ENCODE measurements at places on chromosomes 5 and 9.

GRCh38 chr9:133437753-133438531, 15.8 kb downstream of the ADAMTS13 start:
- DNase-seq = no peak

DNA sequence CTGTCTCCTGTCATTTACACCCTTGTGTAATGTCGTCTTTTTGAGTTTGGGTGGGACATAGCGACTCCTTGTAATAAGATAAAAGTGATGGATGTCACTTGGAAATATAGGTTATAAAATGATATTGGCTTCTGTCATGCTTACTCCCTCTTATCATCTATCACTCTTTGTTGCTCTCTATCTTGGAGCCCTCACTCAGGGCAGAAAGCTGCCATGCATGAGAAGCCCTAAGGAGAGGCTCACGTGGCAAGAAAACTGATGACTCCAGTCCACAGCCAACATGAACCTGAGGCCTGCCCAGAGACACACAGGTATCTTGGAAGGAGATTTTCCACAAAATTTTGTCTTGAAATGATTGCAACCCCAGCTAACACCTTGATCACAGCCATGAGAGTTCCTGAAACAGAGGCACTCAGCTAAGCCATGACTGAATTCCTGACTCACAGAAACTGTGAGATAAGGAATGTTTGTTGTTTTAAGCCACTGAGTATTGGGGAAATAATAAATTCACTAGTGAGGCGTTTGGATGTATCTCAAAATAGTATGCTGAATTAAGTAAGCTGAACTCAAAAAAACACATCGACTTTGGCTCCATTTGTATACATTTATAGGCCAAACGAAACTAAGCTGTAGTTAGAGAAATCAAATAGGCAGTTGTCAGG, 216.7 kb downstream of the CDH18 start:
- no peak for DNase-seq

DNA sequence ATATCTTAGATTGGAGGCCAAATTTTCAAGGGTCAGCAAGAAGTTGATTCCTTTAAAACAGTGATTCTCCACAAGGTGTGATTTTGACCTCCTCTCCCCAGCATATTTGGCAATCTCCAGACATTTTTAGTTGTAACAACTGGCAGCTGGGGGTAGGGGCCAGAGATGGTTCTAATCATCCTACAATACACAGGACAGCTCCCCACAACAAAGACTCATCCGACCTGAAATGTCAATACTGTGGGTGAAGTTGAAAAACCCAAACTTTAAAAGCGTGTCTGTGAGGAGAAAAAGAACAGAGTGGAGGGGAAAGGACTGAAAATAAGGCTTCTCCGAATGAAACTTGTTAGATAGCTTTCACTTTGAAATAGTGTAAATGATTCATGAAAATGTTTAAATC, 10.0 kb upstream of the STRBP start:
- DNase-seq = no peak

GRCh38 chr9:22143799-22144625, 134.9 kb upstream of the CDKN2B start:
- no peak for DNase-seq

- no peak for DNase-seq
Observed at GRCh38 chr5:142175461-142176142, 67.0 kb downstream of the NDFIP1 start.

- no peak for DNase-seq
Observed at GRCh38 chr5:123800640-123801039, 288.7 kb downstream of the CSNK1G3 start.

DNA sequence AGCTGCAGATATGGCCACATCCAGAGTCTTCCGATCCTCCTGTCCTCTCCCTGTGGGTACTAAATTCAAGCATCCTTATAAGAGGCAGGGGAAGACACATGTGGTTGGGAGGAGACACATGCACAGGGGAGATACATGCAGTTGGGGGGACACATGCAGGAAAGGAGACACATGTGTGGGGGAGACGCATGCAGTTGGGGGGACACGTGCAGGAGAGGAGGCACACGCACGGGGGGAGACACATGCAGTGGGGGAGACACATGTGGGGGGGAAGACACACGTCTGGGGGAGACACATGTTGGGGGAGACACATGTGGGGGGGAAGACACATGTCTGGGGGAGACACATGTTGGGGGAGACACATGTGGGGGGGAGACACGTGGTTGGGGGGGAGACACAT, 21.2 kb upstream of the OLFM1 start:
- DNase-seq = no peak

DNA sequence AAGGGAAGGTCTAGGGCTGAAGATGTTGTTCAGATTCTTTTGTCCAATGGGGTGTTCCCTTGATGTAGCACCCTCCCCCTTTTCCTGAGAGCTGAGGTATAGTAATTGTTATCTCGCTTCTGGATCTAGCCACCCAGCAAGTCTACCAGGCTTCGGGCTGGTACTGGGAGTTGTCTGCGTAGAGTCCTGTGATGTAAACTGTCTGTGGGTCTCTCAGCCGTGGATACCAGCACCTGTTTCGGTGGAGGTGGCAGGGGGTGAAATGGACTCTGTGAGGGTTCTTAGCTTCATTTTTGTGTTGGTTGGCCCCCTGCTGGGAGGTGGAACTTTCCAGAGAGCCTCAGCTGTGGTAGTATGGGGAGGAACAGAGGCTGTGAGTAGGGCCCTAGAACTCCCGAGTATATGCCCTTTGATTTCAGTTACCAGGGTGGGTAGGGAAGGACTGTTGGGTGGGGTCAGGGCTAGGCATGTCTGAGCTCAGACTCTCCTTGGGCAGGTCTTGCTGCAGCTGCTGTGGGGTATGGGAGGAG, 25.2 kb upstream of the RIOK2 start:
- no peak for DNase-seq

GRCh38 chr9:105510024-105510423, 47.9 kb upstream of the FKTN start:
- no peak for DNase-seq

GRCh38 chr9:94563548-94563947, 8.7 kb downstream of the PCAT7 start:
- no peak for DNase-seq

GRCh38 chr9:92294297-92294676, 790 bp upstream of the IARS1 start:
- DNase-seq = no peak

GRCh38 chr5:6498968-6499367, 50.3 kb downstream of the UBE2QL1 start:
- no peak for DNase-seq

- no peak for DNase-seq
Observed at GRCh38 chr9:87436716-87437115, 61.0 kb upstream of the DAPK1 start.

DNA sequence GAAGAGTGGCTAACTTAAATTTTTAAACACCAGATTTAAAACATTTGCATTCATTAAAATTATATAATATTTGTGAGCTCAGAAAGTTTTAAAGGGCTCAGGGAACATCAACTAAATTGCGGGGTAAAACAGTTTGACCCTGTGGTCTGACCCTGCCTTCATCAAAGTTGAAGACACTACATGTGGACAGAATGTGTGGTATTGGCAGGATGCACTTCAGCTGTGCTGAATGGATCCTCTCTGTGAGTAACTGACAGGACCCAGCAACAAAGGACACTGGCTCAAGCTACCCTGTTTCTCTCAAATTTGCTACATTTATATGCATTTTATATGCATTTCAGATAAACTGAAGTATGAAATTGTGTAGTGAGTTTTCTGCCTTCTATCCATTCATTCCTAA, 288.5 kb downstream of the ZNF608 start:
- DNase-seq = no peak

DNA sequence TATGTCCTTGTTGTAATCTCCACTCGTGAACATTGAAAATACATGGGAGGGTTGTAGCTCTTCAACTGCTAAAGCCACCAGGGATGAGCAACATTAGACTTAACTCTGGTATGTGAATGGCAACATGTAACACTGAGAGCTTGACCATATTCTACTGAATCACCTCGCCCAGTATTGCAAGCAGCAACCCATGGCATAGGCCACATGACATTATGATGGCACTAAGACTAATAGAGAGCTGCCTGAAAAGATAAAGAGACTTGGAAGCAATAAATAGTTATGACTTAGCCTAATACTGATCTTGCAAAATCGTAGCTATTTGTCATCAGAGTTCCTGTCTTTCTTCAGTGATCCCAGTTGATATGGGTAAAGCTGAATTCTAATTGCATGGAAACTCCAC, 108.4 kb upstream of the NREP start:
- DNase-seq = no peak

GRCh38 chr5:178403351-178403750, 170.7 kb upstream of the PHYKPL start:
- DNase-seq = no peak

GRCh38 chr9:22119522-22120158, 110.5 kb upstream of the CDKN2B start:
- no peak for DNase-seq

- no peak for DNase-seq
Observed at GRCh38 chr5:172659909-172660628, 19.0 kb downstream of the NEURL1B start.

GRCh38 chr5:67515762-67516161, 319.2 kb upstream of the CD180 start:
- DNase-seq = no peak

- no peak for DNase-seq
Observed at GRCh38 chr5:108670591-108671289, 77.0 kb upstream of the FER start.

GRCh38 chr9:78292026-78292425, 4.9 kb upstream of the PSAT1 start:
- no peak for DNase-seq

DNA sequence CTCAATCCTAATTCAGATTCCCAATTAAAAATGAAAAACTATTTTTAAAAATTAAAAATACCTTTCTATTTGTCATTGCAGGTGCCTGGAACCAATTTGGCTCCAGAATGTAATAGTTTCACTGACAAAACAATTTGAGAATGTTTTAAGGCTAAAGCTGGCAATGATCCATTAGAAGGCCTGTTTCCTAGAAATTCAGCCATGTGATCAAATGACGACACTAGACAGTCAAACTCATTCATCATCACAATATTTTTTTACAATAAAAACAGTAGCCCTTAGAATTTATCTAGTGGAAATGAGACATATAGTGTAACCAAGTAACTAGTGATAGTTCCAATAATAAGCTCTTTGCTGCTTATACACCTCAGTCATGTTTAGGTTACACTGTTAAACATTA, 75.4 kb upstream of the MAP3K1 start:
- no peak for DNase-seq

GRCh38 chr5:80190960-80191359, 64.9 kb downstream of the SERINC5 start:
- no peak for DNase-seq

- DNase-seq = no peak
Observed at GRCh38 chr5:179974246-179974945, 66.7 kb upstream of the TBC1D9B start.

- no peak for DNase-seq
Observed at GRCh38 chr5:120817044-120817985, 353.2 kb downstream of the PRR16 start.

DNA sequence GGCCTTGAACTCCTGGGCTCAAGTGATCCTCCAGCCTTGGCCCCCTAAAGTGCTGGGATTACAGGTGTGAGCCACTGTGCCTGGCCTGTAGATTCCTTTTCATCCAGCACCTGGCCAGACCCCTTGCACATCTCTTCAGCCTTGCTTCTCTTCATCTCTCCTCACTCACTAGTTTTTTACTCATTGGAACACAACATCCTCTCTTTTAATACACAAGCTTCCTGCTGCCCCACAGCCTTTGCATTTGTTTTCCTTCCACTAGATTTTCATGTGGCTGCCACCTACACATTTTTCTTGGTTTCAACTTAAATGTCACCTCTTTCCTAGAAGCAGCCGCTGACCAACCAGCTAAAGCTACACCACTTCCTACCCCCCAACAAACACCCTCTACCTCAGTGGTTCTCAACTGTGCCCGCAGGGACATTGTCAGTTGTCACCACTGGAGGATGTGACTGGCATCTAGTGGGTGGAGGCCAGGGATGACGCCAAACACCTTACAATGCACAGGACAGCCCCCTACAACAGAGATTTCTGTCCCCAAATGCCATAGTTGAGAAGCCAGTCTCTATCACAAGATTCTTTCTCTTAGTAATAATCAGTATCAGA, 33.7 kb downstream of the HAVCR1 start:
- DNase-seq = peak; percentile 10

GRCh38 chr5:63131626-63132285, 553.1 kb downstream of the LRRC70 start:
- no peak for DNase-seq

GRCh38 chr5:68224509-68225187, 9.1 kb downstream of the PIK3R1 start:
- no peak for DNase-seq

- DNase-seq = no peak
Observed at GRCh38 chr9:109098171-109098959, 21.4 kb downstream of the TMEM245 start.

DNA sequence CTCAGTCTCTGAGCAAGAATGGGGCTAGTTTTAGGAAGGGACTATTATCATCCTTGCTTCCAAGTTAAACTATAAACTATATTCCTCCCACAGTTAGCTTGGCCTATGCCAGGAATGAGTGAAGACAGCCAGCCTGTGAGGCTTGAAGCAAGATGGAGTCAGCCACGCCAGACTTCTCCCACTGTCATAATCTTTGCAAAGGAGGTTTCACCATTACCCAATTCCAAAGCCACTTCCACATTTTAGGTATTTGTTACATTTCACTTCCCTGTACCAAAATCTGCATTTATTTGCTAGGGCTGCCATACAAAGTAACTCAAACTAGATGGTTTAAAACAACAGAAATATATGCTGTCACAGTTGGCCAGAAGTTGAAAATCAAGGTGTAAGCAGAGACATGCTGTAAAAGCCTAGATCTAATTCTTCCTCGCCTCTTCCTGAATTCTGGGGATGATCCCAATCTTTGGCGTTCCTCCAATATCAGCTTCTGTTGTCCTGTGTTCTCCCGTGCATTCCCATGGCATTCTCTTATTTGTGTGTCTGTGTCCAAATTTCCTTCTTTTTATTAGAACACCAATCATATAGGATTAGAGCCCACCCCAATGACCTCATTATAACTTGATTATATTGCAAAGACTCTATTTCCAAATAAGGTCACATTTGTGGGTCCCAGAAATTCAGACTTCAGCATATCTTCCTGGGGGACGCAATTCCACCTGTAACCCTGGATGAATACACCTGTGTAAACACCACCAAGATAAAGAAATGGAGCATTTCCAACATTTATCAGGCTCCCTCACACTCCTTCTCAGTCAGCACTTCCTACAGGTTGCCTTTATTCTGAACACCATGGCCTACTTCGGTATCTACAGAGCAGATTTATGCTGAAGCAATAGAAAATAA, 126.8 kb downstream of the GCNT1 start:
- DNase-seq = no peak

- DNase-seq = peak; percentile 21
Observed at GRCh38 chr9:126471084-126471624, 142.6 kb upstream of the LMX1B start.

GRCh38 chr5:77167695-77168121, 42.8 kb upstream of the PDE8B start:
- DNase-seq = no peak

Measured in germinal center (tissue), 1 donor.